ENCODE measurements at places on chromosomes 4 and X.

DNA sequence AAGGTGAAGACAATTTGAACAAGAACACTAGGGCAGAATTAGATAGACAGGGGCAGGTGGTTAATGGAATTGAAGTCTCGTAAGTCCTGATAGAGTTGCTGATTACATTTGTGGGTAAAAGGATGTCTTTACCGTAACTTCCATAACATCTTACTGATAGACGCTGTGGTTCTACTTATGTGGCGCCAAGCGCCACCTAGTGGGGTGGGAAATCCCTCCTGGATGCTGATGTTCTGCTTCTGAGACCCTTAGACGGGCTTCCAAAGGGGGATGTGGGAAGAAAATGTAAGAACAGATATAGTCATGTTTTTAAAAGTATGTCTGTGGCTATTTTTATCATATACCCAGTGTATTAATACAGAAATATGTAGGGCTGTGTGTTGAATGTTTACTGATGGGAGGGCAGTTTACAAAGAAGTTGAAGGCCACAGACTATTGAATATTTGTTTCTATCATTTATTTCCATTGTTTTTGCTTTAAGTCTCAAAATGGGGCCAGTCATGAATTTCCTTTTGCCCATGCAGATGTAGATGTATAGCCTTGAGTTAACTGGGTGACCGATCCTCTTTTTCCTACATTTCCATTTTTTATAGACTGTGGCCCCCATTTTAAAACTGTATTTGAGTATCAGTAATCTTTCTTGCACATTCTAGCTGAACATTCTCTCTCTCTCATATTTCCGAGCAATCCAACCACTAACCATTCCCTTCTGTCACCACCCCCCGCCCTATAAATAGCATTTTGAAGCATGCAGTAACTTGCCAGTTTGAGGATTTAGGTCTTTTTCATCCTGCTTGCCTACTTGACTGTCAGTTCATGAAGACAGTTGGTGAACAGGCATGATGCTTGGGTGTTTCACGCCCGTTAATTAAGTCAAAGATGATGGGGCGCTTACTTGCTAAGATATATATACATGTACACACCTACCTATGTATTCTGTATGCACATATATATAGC lies 12.1 kb upstream of the TLR8 start:
- peak; percentile 2 for DNase-seq

DNA sequence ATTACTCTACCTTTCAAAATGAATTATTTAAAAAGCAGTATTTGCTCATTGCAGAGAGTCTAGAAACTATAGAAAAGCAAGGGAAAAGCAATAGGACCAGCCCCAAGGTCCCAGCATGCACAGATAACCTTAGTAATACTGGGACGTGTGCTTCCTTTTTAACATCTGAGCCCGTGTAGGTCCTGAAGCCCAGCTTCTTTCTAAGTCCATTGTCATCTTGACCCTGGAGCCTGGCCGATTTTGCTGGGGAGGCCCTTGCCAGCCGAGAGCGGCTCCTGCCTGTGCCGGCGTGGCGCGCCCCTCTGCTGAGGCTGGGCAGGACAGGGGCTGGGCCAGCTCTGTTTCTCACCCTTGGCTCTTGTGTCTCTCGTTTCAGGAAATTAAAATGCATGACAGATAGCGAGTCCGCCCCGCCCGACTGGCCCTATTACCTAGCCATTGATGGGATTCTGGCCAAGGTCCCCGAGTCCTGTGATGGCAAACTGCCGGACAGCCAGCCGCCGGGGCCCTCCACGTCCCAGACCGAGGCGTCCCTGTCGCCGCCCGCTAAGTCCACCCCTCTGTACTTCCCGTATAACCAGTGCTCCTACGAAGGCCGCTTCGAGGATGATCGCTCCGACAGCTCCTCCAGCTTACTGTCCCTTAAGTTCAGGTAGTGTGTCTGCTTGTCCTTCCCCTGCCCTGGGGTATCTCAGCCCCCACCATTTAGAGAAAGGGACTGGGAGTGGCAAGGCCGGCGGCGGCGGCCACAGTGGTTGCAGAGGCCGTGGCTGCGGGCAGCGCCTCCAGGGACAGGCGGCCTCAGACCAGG lies 4.1 kb downstream of the MSANTD1 start:
- no peak for DNase-seq

GRCh38 chrX:137742846-137743245 lies 176.9 kb downstream of the ZIC3 start:
- no peak for DNase-seq

DNA sequence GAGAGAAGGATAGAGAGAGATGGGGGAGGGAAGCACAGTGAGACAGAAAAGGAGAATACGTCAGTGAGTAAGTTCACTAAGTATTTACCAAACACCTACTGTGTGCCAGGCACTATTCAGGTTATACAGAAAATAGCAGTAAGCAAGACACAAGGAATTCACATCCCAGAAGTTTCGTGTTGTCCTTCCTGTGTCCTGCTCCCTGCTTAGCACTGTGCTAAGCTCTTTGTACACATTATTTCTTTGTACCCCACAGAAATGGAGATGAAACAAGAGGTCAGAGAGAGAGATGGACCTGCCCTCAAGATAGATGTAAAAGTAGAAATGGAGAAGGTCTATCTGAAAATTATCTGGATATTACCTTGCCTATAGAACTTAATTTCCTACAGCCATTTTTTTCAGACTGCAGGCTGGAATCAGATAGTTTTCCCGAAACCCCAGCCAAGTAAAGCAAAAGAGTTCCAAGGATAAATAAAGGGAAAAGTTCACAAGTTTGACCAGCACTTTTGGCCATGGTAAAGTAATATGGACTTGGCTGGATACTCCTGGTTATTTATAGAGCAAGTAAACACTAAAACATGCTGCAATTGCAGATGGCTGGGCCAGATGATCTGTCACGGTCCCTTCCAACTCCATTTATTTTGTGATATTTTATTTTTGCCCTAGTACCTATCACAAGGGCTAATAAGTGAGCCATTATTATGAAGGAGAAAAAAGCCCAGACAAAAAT lies 353.7 kb upstream of the SLC7A11 start:
- no peak for DNase-seq

DNA sequence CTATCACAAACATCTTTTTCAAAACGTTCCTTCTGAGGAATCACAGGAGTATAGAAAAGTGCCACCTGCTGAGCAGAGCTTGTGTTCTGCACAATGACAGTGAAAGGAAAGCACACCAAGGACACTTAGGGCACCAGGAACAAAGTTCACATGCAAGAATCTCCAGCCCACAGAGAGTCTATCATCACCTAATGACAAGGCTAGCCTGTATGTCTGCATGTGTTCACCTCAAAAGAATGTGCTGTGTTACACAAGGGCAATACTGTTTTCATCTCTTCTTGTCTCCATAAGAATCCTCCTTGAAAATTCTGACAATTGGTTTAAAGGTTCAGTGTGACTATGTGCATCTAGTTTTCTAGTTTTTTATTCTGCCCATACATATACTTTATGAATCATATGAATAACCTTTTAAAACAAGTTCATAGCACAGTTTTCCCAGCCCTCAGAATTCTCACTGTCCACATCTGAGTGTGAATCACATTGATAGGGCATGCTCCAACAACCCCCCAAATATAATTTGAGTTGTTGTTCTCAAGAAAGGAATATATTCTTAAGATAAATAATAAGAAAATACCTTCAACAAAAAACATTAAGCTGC lies 118.0 kb downstream of the PWWP3B start:
- no peak for DNase-seq

DNA sequence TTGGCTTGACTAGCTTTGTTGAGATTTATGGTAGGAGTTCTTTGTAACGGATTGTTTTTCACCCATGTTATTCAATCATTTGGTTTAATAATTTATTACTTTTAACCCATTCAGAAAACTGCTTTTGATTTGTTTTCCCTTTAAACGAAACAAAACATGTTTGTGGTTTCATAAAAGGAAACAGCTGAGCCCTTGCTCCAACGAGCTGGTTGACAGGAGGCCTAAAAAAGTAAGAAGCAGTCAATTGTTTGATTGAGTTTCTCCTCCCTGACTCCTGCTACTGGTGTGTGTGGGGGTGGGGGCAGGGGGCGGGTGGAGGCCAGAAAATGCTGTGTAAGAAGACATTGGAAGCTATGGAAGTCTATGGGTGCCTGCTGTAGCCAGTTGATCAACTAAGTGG lies 102.8 kb downstream of the CHRDL1 start:
- DNase-seq = no peak

DNA sequence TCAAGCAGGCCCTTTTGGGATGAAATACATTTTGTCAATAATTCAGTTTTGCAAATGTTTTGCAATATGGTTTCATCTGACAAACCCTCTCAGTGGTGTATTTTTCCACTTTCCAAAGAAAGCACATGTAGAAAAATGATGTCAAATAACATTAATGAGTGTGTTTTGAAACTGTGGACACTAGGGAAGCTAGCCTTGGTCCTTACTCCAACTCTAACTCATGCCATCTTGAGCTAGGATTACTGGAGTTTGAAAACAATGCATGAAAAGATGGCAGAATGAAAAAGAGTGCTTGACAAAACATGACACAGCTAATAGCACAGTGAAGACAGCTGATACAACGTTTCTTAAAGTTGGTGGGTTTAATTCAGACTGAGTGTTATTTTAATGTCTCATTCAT lies 41.4 kb downstream of the HAND2 start:
- DNase-seq = no peak

GRCh38 chrX:109707720-109708119 lies 25.3 kb downstream of the ACSL4 start:
- DNase-seq = no peak

- DNase-seq = no peak
Measured at GRCh38 chr4:26174027-26174426, 146.8 kb upstream of the RBPJ start.

DNA sequence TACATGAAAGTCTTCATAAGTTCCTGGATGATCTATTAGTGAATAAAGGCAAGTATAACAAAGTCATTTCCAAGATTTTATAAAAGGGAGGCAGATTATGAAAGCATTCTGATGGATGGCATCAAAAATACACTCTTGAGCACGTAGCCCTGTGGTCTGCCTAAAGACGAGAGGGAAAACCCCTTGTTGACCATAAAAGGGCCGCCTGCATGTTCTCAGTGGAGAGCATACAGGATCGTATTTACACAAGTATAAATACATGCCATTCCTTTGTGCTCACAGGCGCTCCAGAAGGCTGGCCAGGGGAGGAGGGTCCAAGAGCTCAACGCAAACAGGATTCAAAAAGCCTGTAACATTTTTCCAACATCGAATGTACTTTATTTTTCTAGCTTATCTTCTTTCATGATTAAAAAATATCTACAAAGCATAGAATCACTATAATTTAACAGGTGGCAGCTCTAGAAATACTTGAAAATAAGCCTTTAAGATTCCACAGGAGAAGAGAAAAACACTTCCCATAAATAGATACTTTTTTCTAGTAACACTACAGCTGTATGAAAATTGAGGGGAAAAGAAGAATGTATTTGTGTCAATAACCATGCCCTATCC lies 29.6 kb downstream of the PDGFC start:
- DNase-seq = no peak

GRCh38 chr4:47642985-47643760 lies 158.1 kb downstream of the ATP10D start:
- DNase-seq = no peak

DNA sequence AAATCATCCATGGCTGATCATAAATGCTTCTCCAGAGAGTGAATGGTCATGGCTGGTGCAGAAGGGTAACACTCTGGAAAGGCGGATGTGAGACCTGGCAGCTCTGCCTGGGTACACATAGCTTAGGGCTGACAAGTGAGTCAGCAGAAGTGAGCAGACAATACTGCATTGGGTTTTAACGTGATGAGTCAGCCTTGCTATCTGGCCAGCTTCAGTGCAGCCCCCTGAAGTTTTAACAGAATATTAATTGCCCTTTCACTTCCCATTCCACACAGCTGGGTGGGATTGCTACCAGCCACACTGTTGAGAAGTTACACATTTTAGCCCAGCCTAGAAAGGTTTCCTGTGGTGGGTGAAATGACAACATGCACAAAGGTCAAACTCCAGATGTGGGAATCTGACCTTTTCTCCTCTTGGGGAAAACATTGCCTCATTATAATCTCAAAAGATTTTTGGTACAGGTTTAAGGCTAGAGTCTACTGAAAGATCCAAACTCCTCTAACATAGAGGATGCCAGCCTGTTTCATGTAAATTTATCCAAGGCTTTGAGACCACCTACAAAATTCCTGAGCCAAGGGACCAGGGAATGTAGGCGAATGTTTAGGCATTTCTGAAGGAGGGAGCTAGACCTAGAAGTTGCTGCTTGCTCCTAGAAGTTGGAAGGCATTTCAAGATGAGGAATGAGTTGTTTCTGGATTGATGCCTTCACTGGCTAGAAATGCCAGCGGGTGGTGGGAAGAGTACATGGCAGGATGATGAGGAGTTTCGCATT lies 230.3 kb upstream of the PGRMC2 start:
- no peak for DNase-seq

GRCh38 chr4:76706581-76706980 lies 191.4 kb downstream of the SOWAHB start:
- no peak for DNase-seq

- DNase-seq = no peak
Measured at GRCh38 chr4:169070071-169070894, 60.2 kb upstream of the CBR4 start.

- DNase-seq = no peak
Measured at GRCh38 chr4:86775061-86775460, 74.1 kb downstream of the SLC10A6 start.
